ENCODE measurements at places on chromosomes 12 and 14.

GRCh38 chr12:105358789-105359188, 28.3 kb downstream of the C12orf75 start:
- DNase-seq, result no peak

- DNase-seq, result peak; percentile 89
These were observed 18.5 kb downstream of the BDKRB1 start for GRCh38 chr14:96274543-96274942.

DNA sequence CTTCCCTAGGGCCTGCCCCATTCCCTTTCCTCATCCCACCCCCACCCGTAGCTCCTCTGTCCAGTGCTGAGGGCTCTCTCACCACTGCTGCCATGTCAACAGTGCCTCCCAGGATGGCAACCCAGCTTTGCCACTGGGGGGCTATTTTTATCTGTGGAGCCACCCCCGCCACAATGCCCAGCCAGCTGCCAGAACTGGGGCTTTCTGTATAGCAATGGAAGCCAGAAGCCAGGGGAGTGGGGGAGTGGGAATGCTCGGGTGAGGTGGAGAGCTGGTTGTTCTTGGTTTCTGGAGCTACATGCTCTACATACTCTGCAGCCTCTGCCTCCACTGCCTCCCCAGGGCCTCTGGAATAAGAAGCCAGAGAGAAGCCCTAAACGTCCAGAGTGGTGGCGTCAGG, 8.9 kb downstream of the PDE1B start:
- DNase-seq, result no peak

- DNase-seq, result no peak
These were observed 13.0 kb downstream of the PELI2 start for GRCh38 chr14:56131004-56131864.

- DNase-seq, result no peak
These were observed 25.9 kb downstream of the SSH1 start for GRCh38 chr12:108831309-108831991.

DNA sequence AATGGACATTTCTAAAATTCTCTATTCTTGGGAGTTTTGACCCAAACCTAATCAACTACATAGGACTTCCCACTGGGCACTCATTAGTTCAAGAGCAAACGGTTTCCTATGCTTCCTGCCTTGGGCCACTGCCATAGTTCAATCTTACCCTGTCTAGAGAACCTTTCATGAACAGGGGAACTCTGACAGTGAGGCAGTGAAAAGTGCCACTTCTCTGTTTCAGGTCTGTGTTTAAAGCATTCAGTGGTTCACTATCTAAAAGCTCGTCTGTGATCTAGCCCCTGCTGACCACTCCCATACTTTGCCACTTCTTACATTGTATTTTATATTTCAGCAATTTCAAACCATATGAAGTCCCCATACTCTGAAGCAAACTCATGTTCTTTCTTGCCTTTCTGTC, 122.7 kb upstream of the IGF1 start:
- no peak for DNase-seq

DNA sequence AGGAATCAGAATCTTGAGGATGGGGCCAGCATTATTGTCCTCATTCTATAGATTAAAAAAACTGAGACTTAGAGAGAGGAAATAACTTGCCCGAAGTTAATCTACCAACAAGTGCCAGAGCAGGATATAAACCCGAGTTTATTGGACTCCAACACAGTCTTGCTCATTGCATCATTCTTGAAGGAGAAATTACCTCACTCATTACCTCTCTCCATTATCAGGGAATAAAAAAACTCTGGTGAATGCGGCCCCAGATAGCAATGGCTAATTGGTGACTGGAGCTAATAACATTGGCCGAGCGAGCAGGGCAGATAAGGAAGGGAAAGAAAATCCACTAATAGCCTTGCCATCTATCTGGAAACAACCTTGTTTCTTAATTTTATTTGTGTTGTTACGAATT, 24.7 kb upstream of the TMED10 start:
- no peak for DNase-seq

- peak; percentile 67 for DNase-seq
These were observed 20.9 kb downstream of the PUS7L start for GRCh38 chr12:43737646-43738045.

GRCh38 chr14:71742485-71742884, 189.7 kb upstream of the RGS6 start:
- peak; percentile 48 for DNase-seq

GRCh38 chr12:114636723-114637480, 47.1 kb downstream of the TBX3 start:
- DNase-seq, result peak; percentile 44

DNA sequence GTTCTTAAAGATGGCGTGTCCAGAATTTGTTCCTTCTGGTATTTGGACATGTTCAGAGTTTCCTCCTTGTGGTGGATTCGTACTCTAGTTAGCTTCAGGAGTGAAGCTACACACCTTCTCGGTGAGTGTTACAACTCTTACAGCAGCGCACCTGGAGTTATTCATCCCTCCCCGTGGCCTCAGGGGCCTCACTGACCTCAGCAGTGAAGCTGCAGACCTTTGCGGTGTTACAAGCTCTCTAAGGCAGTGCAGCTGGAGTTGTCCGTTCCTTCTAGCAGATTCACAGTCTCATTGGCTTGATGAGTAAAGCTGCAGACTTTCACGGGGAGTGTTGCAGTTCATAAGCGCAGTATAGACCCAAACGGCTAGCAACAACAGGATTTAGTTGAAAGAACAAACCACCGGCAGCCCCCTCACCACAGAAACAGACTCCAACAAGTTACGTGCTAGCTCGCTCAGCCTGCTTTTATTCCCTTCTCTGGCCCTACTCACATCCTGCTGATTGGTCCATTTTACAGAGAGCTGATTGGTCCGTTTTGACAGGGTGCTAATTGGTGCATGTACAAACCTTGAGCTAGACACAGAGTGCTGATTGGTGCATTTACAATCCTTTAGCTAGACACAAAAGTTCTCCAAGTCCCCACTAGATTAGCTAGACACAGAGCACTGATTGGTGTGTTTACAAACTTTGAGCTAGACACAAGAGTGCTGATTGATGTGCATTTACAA, 4.5 kb upstream of the CDKN3 start:
- no peak for DNase-seq

DNA sequence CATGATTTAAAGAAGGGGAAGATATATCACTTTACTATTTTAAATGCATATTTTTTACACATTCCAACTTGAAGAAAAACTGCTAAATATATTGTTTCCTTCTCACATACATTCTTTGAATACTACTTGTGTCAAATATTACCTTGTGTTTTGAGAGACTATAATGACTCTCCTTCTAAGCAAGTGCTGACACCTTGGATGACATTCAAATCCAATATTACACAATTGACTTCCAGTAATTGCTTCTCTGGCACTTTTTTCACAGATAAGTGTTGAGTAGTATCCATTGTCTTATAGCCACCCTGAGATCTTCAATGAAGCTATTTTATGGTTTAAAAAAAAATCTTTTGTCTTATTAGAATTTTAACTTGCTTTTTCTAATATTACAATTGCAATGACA, 61.2 kb upstream of the ST8SIA1 start:
- no peak for DNase-seq

DNA sequence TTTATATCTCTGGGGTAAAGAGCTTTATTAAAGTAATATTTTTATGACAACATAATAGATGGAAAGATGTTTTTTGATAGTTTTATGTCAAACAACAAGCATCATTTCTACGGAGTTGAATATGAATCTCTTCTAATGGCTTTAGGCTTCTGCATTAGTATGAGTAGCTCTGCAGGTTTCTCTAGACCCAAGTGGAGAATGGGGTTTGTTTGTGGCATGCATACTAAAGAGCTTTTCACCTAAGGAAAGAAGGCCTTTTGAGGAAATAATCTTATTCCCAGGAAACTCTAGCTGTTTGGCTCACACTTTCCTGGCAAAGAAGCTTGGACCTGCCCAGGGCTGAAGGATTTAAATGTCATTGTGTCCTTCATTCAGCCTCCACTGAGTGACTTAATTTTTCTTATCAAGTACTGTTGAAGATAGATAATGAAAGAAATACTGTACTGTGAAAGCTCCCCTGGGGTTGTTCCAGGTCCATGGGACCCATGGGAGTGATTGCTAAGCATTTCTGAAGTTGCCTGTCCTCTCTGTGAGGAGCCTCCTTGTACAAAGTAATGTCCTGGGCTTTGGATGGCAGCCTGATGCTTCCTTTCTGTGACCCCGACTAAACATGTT, 469.3 kb downstream of the LRIG3 start:
- DNase-seq, result no peak

DNA sequence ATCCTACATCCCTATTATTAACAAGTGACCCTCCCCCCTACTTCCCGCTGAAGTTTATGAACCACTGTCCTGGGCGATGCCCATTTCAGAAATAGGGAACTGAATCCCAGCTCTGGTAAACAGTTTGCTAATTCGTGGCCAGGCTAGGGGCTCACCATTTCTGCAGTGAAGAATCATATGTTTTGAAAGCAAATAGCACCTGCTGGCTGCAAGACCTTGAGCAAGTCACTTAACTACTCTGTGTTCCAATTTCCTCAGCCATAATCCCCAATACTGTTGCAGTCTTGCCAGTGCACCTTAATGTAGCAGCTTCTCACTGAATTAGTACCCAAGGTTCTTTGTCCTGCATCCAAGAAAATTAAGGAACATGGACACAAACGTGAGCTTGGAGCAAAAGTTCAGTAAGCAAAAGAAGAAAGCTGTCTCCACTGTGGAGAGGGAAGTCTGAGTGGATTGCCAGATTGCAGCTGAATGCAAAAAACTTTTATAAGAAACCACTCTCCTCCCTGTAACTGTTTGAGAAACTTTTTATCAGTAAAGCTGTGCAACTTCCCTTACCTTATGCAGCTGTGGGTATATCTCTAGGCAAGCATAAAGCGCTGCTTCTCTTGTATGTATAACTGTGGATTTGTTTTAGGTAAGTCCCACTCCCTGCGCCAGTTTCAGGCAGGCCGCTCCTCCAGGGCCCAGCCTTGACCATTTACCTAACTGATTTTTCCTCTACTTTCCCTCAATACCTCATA, 824 bp downstream of the OAS1 start:
- no peak for DNase-seq

DNA sequence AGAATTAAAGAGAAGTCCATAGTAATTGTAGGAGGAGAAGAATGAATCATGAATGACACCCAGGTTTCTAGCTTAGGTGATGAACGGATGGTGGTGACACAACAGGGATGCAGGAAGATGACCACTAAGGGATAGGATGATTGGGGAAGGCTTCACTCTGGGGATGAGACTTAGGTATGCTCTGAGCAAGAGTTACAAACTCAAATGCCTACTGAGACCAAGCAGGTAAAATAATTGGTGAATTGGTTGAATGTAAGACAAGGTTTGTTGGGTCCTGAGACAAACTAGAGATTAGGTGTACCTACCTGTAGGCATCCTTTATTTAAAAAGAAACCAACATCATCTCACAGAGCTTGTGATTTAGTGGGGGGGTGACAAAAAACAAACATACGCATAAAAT, 116.3 kb downstream of the CFAP54 start:
- no peak for DNase-seq

DNA sequence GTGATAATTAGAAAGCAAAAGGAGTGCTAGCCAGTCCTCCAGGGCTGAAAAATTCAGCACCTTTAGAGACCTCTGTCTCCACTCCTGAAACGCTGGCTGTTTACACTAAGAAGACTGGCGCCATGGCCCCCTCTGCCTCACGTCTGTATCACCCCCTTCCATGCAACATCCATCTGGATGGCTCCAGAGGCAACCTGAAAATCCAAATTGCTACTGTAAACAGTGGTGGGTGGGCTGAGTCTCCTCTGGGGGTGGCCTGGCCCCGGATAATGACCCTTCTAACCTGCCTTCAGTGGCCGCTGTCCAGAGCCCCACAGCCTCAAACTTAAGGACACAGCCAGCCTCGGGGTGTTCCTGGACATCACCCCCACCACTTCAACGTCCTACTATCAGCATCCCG, 1.4 kb downstream of the PRKD1 start:
- DNase-seq, result peak; percentile 14

DNA sequence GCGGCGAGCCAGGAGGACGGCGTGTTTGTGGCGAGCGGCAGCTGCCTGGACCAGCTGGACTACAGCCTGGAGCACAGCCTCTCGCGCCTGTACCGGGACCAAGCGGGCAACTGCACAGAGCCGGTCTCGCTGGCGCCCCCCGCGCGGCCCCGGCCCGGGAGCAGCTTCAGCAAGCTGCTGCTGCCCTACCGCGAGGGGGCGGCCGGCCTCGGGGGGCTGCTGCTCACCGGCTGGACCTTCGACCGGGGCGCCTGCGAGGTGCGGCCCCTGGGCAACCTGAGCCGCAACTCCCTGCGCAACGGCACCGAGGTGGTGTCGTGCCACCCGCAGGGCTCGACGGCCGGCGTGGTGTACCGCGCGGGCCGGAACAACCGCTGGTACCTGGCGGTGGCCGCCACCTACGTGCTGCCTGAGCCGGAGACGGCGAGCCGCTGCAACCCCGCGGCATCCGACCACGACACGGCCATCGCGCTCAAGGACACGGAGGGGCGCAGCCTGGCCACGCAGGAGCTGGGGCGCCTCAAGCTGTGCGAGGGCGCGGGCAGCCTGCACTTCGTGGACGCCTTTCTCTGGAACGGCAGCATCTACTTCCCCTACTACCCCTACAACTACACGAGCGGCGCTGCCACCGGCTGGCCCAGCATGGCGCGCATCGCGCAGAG, 873 bp downstream of the PLXNC1 start:
- peak; percentile 64 for DNase-seq

DNA sequence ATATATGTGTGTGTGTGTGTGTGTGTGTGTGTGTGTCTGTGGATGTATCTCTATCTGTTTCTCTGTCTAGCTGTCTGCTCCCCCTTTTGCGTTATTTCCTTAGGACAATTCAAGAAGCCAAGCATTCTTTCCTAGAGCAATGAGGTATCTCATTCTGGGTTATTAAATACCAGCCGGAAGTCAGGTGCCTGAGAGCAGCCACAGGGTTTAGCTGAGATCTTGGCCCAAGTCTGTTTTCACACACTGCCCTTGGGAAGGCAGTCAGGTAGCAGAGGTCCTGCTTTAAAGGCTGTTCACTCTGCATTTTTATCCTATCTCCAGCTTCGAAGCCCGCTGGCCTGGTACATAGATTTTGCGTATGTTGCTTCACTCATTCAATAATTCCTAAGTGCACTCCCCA, 76.8 kb downstream of the TSPAN9 start:
- no peak for DNase-seq
